AG20443 (cell line): ENCODE measurements at places on chromosomes 5 and 9.

DNA sequence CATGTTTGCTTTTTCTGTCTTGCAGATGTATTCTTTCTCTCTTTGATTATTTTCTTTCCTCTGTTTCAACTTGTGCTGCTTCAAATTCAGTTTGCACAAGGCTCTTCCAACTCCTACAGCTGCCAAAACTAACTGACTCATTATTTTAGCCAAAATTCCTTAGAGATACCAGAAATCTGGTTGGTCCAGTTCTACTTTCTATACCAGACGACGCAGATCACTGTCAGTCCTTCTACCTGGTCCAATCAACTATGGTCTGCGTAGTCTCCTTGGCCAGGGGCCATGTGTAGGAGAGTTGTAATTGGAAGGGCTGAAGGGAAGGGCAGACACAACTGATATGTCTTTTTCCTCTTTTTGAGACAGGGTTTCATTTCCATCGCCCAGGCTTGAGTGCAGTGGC is 51.9 kb upstream of the JAK2 start:
- peak; percentile 39 for DNase-seq

- no peak for DNase-seq
These were observed 12.0 kb upstream of the RARS1 start for GRCh38 chr5:168474319-168474718.

DNA sequence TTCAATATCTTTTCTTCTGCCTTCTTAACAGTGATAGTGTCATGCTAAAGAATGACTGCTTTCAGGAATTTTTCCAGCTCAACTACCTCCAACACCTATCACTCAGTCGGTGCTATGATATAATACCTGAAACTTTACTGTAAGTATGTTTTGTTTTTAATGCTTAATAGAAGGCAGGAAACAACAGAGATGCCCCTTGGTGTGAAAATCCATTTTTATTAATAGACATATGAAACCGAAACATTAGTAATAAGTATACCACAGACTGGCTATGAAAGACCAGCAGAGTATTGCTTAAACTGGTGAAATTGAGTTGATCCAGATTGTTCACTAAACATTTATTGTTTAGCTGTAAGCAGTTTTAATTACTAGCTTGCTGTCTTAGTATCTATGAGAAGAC is 25.2 kb downstream of the SKP2 start:
- no peak for DNase-seq

DNA sequence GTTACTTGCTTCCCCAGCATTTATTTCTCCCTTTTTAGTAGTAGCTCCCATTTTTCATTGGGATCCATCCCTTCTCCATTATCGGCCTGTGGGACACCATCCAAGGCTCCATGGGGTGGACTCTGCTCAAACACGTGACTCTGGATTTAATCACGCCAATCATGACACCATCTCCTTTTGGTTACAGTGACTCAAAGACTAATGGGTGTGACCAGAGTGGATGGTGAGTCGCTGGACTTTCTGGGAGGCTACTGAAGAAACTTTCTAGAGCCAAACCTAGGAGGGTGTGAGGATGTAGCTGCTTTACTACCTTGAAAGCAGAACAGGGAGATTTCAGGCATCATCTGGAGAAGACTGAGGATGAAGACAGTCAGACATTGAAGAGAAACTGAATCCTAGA is 93.1 kb downstream of the PJA2 start:
- peak; percentile 77 for DNase-seq

DNA sequence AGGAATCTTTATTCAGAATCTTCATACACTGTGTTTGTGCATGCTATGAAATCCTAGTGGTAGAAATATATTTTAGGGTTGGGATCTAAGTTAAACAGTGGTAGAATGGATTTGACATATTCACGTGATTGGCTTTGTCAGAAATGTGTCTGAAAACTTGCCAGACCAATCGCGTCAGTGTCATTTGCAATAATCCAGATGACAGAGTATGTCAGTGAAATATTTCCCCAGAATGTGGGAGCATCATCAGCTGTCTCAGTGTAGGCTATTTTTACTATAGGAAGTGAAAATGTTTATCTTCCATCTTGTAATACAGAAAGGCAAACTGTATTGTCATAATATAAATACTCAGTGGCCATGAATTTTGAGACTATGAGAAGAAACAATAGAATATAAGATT is 220.6 kb upstream of the EDIL3 start:
- no peak for DNase-seq

- DNase-seq, result no peak
These were observed 69.7 kb downstream of the WNK2 start for GRCh38 chr9:93253633-93254032.
